ENCODE measurements at places on chromosomes 7 and 10.
A peak's percentile ranks its signal among the peaks of the same experiment; 100 is the strongest.

DNA sequence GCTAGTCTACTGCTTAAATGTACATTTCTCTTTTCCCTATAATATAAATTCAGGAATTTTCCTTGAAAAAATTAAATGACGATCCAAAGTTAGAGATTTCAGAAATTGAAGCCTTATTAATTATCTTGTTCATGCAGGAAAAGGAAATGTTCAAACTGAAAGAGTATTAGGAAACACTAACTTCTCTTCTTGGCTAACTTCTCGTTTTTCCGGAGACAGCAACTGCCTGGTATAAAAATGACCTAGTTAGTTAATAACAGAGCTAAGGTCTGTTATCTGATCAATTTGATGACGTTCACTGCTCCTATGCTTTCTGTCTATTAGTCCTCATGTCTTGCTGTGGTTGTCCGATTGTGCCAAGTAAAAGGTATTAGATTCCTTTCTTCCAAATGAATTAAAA is 212.5 kb downstream of the DGKB start:
- DNase-seq, result no peak

GRCh38 chr10:42984035-42984610 is 92.7 kb upstream of the RET start:
- no peak for DNase-seq

DNA sequence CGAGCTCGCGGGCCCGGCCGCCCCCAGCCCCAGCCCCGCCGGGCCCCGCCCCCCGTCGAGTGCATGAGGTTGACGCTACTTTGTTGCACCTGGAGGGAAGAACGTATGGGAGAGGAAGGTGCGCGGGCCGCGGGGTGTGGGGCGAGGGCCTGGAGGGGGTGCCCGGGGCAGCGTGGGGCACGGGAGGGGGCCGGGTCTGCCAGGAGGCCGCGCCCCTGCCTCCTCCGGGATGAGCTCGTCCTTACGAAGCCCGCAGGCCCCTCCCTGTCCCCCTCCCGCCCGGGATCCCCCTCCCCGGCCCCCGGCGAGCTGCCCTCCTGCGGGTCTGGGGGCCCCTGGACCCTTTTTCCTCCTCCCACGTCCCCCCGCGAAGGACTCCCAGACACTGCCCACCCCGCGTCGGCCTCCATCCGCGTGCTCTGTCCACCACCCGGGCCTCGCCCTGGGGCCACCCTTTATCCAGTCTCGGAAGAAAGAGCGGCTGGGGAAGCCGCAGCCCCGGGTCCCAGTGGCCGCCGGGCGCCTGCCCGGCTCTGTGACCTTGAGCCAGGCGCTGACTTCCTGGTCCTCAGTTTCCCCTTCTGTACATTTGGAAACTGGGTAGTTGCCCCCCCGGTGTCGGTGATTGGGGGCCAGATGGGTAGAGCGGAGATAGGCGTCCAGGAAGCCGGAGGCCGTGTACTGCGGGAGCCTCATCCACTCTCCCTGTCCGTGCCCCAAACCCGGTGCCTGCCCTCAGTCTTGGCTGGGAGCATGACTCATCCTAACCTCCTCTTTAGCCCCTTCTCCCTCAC is 521 bp downstream of the LIMK1 start:
- peak; percentile 79 for DNase-seq

GRCh38 chr7:97845622-97846203 is 26.5 kb downstream of the ASNS start:
- DNase-seq, result peak; percentile 68

- DNase-seq, result no peak
Observed at GRCh38 chr10:130362308-130362761, 226.1 kb downstream of the GLRX3 start.

GRCh38 chr7:139767561-139767982 is 10.2 kb downstream of the HIPK2 start:
- no peak for DNase-seq

DNA sequence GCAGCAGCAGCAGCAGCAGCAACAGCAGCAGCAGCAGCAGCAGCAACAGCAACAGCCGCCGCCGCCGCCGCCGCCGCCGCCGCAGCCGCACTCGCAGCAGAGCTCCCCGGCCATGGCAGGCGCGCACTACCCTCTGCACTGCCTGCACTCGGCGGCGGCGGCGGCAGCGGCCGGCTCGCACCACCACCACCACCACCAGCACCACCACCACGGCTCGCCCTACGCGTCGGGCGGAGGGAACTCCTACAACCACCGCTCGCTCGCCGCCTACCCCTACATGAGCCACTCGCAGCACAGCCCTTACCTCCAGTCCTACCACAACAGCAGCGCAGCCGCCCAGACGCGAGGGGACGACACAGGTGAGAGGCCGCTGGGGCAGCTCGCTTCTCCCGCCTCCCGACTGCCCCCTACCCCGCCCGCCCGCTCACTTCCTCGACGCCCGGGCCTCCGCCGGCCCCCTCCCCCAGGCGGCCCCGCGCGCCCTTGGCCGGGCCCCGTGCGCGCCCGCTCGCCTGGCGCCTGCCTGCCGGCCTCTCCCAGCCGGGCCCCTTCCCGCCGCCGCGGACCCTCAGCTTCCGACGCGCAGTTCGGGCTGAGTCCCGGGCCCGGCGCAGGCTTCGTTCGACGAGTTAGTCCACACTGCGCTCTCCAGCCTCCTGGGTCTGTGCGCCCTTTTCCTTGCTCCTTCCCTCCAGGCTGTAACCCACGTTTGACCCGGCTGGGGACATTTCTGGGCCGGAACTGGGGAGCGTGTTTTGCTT is 882 bp downstream of the DLX6 start:
- DNase-seq, result peak; percentile 89

GRCh38 chr10:44233561-44234482 is 151.1 kb downstream of the CXCL12 start:
- DNase-seq, result no peak

DNA sequence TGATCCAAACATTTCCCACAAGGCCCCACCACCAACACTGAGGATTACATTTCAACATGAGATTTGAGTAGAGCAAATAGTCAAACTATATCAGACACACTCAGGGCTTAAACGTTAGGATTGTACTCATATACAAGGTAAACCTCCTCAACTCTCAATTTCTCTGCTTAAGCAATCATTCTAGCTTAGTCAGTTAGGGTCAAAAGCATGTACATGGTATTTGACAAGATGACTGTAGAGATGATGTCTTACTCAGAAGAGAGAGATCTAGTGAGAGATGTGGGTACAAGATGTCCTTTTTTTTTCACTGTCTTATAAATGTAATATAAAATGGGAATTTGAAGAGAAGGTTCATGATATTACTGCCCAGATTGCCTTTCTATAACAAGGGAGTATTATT is 270.1 kb downstream of the PRKG1 start:
- DNase-seq, result no peak

DNA sequence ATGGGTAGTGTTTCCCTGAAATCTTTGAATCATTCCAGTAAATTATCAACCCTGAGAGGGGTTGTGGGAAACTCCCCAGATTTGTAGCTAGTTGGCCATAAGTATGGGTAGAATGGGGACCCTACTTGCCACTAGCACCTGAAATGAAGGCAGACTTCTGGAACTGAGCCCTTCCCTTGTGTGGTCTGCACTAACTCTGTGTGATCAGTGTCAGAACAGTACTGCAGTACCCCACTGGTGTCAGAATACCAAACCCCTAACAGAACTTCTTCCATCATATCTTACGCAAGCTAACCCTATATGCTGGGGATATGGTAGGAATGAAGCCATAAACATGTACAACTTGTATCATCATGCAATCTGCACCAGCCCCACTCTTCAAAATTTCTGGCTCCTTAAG is 50.8 kb downstream of the ABI1 start:
- DNase-seq, result no peak

DNA sequence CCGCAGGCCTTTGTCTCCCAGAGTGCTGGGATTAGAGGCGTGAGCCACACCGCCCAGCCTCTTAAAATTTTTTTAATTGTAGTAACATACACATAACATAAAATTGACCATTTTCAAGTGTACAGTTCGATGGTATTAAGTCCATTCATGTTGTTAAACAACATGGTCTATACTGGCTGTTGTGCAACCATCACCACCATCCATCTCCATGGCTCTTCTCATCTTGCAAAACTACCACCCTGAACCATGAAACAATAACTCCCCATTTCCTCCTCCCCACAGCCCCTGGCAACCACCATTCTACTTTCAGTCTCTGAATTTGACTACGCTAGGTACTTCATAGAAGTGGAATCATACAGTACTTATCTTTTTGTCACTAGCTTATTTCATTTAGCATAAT is 7.9 kb upstream of the ZFYVE27 start:
- no peak for DNase-seq

DNA sequence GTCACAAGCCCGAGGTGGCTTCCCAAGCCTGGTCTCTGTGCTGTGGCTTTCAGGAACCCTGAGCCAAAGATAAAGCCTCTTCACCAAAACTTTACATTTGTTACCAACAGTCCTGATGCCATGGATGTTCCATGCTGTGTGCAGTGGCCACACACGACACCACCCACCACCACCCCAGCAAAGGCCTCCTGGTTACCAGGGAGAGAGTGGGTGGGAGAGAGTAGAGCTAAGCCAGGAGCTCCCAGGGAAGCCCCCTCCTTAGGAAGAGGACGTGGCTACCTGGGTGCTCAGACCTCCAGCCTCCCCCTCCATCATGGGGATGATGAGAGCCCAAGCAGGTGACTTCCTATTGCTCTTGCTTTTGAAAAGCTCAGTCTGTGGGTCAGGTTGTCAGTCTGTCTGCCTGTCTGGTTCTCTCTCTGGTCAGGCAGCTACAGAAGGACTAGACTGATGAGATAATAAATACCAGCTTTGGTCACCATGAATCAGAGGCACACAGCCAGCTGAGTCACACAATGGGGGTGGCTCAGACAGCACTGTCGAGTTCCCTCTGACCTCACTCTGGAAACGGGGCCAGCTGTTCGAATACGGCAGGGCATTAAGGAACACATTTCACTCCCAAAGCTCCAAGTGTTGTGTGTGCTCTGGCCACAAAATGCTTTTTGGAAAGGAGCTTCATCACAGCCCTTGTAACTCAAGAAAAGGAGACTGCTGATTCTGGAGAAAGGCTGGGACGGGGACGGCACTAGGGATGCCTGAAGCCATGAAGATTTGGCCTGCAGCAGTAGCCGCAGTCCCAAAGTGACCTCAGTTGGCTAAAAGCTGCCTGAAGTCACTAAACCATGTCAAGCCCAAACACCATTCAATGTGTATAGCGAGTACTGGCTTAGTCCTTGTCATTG is 166.0 kb downstream of the FANK1 start:
- peak; percentile 80 for DNase-seq

- DNase-seq, result peak; percentile 14
Observed at GRCh38 chr7:112665709-112666108, 124.5 kb downstream of the TMEM168 start.

DNA sequence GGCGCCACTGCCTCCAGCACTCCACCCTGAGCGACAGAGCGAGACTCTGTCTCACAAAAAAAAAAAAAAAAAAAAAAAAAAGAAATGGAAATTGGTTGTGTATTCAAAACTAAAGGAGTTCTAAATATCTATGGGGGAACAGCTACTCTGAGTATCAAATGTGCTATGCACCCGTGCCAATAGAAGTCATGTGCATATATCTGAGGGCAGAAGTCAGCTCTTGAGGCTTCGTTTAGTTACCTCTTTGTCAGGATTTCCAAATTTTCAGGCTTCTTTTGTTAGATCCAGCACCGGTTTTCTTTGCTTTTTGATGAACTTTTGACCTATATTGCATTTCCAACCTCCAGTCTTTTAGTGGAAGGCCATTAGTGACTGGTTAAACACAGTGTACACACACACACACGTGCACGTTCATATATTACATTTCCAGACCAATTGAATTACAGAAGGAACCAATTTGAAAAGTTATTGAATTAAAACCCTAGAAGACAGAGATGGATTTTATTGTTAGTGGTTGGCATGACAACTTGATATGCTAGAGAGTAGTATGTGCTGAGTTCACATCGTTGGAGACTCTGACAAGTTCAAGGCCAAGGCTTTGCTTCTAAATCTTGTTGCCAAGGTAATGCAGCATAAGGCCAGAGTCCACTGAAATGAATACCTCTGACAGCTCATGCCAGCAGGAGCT is 33.1 kb upstream of the ADD3 start:
- DNase-seq, result no peak

- no peak for DNase-seq
Observed at GRCh38 chr10:60565492-60565891, 175.8 kb upstream of the ANK3 start.

GRCh38 chr7:116902867-116903266 is 40.5 kb downstream of the CAPZA2 start:
- DNase-seq, result no peak

DNA sequence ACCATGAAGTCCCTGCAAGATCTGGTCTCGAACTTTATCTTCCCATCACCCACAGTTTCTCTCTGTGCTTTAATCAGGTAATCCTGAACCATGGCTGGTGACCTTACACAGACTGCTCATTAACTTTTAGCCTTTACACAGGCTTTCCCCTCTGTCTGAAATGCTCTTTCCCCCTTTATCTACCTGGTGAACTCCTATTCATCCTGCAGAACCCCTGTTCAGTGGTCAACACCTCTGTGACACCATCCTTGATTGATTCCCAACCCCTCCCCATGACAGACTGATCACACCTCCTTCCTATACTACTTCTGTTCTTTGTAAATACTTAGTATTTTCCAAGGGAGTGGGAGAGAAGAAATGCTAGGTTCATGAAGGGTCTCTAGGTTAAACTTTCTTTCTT is 254.0 kb downstream of the RPS24 start:
- DNase-seq, result no peak

- peak; percentile 50 for DNase-seq
Observed at GRCh38 chr7:134031835-134032617, 95.1 kb upstream of the LRGUK start.

- no peak for DNase-seq
Observed at GRCh38 chr7:78057571-78057970, 259.0 kb downstream of the PHTF2 start.

GRCh38 chr10:4361581-4361980 is 464.4 kb upstream of the AKR1E2 start:
- DNase-seq, result no peak

- DNase-seq, result no peak
Observed at GRCh38 chr10:118790058-118790457, 35.3 kb upstream of the CACUL1 start.

DNA sequence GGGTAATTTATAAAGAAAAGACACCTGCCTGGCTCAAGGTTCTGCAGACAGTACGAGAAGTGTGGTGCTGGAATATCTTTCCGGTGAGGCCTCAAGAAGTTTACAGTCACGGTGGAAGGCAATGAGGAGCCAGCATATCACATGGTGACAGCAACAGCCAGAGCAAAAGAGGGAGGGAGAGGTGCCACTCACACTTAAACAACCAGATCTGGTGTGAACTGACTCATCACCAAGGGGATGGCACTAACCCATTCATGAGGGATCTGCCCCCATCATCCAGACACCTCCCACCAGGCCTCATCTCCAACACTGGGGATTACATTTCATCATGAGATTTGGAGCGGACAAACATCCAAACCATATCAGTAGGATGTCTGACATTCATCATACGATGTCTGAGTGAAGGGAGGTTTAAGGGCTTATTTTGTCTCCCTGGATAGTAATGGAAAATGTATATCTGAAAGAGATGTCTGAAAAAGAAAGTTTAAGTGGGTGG is 23.5 kb upstream of the KBTBD2 start:
- DNase-seq, result no peak

- DNase-seq, result no peak
Observed at GRCh38 chr7:86913709-86914108, 145.7 kb downstream of the ELAPOR2 start.

Measured in SW480 (cell line).